SJSA1 (cell line): ENCODE measurements at places on chromosomes 2 and 18. TPM values are rescaled to one million over a fixed set of nuclear protein-coding genes. Genes with fewer than 3 reads are reported as not detected.

STPG4 gene
- total RNA-seq: not detected in 2 replicates

DNA sequence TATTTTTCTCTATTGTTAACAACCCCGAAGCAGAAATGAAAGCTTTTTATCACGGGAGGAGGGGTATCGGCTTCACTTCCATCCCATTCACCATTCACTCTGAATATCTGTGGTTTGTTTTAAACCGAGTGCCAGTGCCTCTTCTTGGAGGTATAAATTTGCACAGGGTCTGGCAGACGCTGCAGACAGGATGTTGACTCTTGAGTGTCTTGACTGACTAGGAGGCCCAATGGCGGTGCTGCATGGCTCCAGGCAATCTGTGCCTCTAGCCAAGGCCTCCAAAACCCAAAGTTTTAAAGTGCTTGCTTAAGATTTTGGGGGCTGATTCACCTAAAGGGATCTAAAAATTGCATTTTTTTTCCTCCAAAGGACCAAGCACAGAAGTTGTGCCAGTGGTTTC, 183.8 kb downstream of the LTBP1 start:
- DNase-seq: no peak

PCARE gene
- total RNA-seq: not detected in 2 replicates

CAPN13 gene
- not detected in 2 replicates for total RNA-seq

FBXO48 gene
- 0.60 and 0.74 TPM in 2 replicates for total RNA-seq

GRCh38 chr2:44528595-44528994, 166.8 kb downstream of the CAMKMT start:
- no peak for DNase-seq

IL36RN gene
- total RNA-seq: not detected in 2 replicates

DNA sequence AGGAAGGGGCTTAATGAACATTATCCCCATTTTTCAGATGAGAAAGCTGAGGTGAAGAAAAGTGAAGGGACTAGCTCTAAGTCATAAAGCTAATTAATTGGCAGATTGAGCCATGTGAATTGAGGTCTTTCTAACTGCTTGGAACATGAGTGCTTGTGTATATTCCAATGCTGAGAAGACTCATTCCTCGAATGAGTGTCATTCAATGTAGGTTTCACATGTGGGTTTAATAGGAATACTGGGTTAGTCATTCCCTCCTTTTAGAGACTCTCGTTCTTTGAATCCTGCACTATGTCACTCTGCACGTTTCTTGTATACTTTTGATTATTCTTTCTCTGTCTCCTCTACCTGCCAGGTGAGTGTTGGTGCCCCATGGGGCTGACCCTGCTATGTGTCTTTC, 218.2 kb downstream of the HRH4 start:
- no peak for DNase-seq

DNA sequence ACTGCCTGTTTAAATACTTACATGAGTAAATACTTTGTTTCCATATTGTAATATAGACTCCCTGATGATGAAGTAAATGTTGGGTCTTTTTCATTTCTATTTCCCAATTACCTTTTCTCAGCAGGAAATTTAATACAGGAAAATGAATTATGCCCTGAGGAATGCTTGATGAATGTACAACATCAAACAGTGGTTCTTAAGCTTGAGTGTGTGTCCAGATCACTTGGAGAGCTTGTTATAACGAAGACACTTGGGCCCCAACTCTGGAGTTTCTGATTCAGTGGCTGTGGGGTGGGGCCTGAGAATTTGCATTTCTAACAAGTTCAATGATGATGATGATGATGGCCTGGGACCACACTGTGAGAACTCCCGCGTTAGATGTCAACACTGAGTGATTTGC, 7.1 kb upstream of the ME2 start:
- no peak for DNase-seq

DNA sequence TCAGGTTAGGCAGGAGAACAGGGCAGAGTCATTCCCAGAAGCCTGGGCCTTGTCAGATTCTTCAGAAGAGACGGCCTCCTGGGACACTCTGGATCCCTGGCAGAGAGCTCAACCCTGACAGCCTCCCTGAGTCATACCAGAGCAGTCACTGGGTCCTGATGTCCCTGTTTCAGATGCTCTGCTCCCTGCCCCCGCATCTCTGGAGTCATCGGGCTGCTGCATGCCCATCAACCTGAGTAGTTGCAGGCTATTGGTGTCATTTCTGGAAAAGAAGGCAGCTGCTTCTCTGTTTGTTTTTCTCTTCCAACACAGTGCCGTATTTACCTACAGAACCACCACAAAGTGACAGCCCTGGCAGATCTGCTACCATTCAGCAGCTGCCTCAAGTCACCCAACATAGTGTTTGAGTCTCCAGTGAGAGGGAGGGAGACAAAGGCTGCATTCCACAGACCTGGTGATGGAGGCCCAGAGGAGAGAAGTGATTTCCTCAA, 145.1 kb downstream of the B3GNT2 start:
- DNase-seq: no peak

DNA sequence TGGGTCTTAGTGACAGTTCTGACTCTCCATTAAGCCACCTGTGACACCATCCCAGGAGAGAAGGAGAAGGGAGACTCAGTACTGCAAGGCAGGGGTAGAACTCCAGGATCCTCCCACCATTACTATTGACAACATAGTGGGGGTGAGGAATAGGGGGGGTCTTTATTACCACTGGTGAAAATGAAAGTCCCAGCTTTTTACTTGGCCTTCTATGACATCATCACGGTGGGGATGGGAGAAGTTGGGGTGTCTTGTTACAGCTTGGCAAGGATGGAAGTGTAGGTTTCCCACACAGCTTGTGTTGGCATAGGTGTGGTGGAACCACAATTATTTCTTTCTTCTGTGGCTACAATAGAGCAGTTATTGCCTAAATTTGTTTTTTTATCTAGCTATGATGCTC, 203.9 kb upstream of the DTNA start:
- DNase-seq: no peak

- DNase-seq: no peak
Observed at GRCh38 chr2:164620873-164621763, at the start of gene GRB14. TSS of gene GRB14 (minus strand) at chr2:164621482. CDS start at chr2:164621309, 173 bp downstream.

- DNase-seq: no peak
Observed at GRCh38 chr2:38262069-38262871, 114.8 kb downstream of the ATL2 start.

DNA sequence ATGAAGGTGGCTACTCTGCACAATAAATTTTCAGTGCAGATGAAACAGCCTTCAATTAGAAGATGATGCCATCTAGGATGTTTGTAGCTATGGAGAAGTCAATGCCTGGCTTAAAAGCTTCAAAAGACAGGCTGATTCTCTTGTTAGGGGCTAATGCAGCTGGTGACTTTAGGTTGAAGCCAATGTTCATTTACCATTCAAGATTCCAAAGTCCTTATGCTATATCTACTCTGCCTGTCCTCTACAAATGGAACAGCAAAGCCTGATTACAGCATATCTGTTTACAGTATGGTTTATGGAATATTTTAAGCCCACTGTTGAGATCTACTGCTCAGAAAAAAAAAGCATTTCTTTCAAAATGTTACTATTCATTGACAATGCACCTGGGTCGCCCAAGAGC, 15.8 kb downstream of the TGFA start:
- no peak for DNase-seq

AKAIN1 gene
- total RNA-seq: not detected in 2 replicates

B3GNT7 gene
- total RNA-seq: not detected in 2 replicates

DNA sequence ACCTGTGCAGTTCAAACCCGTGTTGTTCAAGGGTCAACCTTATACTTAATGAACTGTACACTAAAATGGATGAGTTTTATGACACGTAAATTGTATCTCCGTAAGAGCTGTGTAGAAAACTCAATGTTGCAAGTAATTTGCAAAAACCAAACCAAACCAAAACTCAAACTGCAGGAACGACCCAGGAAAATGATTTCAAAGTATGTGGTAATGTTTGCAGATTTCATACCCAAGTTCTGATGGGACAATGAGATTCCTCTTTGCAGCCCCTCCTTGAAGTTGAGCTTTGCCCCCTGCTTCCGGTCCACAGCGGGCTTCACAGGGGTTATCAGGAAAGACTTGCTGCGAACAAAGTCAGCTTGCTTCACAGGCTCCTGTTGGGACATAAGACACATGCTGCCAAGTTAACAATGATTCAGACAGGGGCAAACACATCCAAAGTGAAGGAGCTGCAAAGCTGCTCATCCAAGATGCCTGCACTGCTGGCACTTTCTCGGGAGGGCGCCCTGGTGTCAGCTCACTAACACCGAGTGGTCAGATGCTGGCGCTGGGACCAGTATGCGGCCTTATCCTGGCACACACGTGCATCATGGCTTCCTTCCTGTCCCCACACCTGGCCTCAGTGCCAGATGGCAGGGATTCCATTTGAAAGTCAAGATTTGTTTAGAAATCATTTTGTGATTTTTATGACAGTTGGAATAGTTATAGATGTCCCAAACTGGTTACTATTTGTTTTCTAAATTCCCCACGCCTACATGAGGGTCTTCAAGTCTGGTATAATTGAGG, 65.2 kb upstream of the MGAT4A start:
- no peak for DNase-seq

MAP3K19 gene
- 0.08 TPM in 1 of 2 replicates, not detected in the other for total RNA-seq

- DNase-seq: no peak
Observed at GRCh38 chr18:10421859-10422258, 32.6 kb upstream of the APCDD1 start.

DNA sequence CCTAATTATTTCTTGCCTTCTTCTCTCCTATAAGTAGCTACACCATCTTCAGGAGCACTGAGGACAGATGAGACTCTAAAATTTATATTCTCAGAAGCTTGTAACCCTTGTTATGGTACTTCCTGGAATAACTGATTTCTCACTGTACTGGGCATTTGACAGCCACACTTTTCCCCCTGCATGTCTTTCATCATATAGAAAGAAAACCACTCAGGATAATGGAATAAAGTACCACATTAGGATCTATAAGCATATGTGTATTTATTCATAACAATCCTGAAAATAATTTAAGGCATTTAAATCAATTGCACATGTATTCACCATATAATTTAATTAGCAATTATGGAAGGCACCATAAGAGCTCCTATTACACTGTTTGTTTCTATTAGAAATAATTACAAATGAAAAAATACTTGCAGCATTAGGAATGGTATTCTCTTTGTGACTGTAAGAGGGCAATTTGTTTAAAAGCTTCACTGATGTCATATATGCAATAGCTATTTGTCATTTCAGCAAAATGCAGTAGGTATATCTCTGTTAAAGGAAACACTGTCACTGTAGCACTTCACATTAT, 216.9 kb upstream of the FSHR start:
- no peak for DNase-seq

- no peak for DNase-seq
Observed at GRCh38 chr2:117963446-117963845, 50.4 kb downstream of the CCDC93 start.

DNA sequence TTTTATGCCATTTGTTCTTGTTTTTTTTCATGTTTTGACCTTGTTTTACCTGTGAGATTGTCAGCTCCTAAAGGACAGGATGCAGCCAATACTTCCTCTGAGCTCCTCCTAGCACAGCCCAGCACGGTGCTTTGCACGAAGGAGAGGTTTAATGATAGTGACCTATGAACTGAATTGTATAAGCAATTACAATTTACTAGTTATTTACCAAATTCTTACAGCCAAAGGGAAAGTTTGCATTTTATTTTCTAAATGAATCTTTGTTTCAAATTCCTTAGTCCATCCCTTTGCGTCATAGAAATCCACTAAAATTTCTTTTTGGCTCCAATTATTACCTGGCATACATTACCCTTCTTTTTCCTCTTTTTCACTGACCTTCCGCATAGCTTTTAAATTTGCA, 326.1 kb downstream of the TDRD15 start:
- DNase-seq: no peak

FAP gene
- 21.1 and 35.6 TPM in 2 replicates for total RNA-seq

GRCh38 chr2:161381546-161381945, 34.6 kb upstream of the TBR1 start:
- DNase-seq: no peak

UGT1A10 gene
- not detected in 2 replicates for total RNA-seq

GRCh38 chr2:190948671-190949070, 65.3 kb downstream of the STAT1 start:
- peak; percentile 53 for DNase-seq

POTEI gene
- not detected in 2 replicates for total RNA-seq

- no peak for DNase-seq
Observed at GRCh38 chr18:45891806-45892205, 66.3 kb downstream of the SIGLEC15 start.

GRCh38 chr2:32925283-32925815, 21.4 kb upstream of the LTBP1 start:
- no peak for DNase-seq

DNA sequence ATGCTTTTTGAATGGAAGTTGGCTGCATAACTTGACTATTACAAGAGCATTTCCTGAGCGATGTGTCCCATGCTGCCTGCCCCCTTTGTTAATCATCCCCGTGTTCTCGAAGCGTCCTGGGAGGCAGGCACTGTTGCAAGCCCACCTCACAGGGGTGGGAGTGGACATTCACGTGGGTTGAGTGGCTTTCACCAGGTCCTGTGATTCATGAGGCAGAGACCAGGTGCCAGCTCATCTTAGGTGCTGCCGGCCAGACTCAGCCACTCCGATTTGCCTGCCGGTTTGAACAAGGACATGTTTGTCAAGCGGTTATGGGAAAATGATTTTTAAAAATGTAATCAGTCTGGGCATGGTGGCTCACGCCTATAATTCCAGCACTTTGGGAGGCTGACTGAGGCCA, 112.5 kb downstream of the ZNF532 start:
- DNase-seq: no peak

GRCh38 chr2:60861736-60862135, 19.6 kb upstream of the REL start:
- peak; percentile 16 for DNase-seq

- no peak for DNase-seq
Observed at GRCh38 chr18:78992041-78993011, 12.7 kb downstream of the SALL3 start.

CPLX4 gene
- total RNA-seq: not detected in 2 replicates

DNA sequence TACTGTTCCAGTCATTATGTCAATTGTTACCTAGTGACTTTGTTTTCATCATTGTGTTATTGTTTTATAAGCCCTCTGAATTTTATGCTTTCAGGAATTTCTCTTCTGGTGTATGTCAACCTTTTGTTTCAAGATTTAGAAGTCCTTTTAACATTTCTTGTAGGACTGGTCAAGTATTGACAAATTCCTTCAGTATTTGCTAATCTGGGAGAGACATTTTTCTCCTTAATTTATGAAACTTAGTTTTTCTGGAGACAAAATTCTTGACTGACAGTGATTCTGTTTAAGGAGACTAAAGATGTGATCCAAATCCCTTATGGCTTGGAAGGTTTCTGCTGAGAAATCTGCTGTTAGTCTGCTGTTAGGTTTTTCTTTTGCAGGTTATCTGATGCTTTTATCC, 84.9 kb upstream of the NT5C1B start:
- no peak for DNase-seq

DNA sequence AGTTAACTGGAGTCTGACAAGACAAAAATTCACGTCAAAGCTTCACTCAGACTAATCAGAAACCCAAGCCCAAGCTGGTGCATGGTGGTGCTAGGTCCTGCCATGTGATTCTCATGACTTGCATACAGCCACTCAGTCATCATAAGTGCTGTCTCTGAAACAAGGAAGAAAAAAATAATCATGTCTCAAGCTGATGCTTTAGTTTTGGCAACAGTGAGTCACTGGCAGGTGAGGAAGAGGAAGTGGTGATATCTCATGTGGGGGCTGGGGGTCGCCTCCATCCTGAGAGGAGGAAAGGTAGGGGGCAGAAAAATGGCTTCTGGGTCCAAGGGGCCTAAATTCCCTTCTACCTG, 136.3 kb downstream of the TMEM163 start:
- no peak for DNase-seq

- no peak for DNase-seq
Observed at GRCh38 chr2:173388795-173389194, 34.1 kb downstream of the CDCA7 start.

GRCh38 chr2:174040417-174040701, 75.2 kb upstream of the SP3 start:
- no peak for DNase-seq

ZSWIM2 gene
- not detected in 2 replicates for total RNA-seq

QPCT gene
- total RNA-seq: 7.1 and 10.8 TPM in 2 replicates
